ENCODE measurements at places on chromosomes 4 and X.

GRCh38 chr4:109548655-109549054 is 11.4 kb upstream of the MCUB start:
- peak; percentile 18 for DNase-seq

GRCh38 chrX:79482686-79483085 is 115.6 kb upstream of the ITM2A start:
- DNase-seq: no peak

DNA sequence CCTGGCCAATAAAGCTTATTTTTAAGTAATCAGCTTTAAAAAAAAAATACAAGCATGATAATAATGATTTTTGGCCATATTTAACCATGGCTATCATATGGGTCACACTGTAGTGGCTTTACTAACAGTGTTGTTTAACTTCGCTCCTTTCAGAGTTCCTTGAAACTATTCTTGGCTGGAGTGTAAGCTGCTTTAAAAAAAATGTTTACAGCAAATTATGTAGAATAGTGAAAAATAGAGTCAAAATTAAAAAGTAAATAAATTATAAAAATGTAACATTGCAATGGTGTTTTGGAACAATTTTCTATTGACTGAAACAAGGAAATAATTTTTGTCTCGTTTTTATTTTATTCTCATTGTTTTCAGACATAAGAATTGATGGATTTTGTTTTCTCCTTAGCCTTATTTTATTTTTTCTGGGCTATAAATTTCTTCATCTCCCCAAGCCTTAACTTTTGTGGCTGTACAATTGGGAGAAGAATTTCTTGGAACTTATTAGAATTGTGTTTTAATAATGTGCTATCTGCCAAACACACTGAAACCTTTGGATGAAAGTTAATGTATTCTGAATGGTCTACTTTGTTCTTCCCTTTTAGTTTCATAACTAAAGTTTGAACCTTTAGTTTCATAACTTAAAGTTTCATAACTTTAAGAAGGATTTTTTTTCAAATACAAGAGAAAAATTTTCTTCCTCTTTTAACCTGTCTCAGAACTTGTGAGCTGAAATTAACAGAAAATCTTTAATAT is 182.0 kb downstream of the ARHGAP24 start:
- no peak for DNase-seq

- no peak for DNase-seq
Observed at GRCh38 chr4:28101583-28101982, 1240.9 kb downstream of the STIM2 start.

DNA sequence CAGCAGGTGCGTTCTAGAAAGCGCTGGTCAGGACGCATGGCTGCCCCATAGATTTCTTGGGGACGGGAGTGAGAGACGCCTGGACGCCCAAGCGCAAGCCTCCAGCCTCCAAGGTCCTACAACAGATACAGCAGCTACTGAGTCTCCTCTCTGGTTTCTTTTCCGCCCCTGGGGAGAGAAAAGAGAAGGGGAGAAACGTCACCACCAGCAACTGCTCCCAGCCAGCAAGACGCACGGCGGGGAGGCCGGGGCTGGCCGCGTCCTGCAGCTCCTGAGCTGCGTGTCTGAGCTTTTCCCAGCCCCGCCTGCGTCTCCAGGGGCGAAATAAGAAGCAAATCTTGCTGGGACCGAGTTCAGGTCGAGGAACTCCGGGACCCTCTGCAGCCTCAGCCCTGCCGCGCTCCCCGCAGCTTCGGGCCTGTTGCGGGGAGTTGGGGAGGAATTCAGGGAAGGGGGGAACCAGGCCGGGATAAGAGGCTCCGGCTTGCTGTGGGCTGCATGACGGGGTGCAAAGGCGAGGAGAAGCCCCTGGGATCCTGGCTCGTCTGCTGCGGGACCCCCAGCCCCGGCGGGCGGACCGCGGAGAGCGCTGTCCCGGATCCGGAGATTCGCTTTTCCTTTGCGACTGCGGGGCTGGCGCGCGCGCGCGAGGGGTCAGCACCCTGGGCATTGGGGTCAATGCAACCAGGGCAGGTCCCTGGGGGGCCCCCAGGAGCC is 6.8 kb upstream of the SHOX start:
- no peak for DNase-seq

GRCh38 chrX:96752781-96753180 is 68.1 kb downstream of the DIAPH2 start:
- no peak for DNase-seq

- no peak for DNase-seq
Observed at GRCh38 chrX:68533656-68534055, 34.8 kb downstream of the YIPF6 start.

DNA sequence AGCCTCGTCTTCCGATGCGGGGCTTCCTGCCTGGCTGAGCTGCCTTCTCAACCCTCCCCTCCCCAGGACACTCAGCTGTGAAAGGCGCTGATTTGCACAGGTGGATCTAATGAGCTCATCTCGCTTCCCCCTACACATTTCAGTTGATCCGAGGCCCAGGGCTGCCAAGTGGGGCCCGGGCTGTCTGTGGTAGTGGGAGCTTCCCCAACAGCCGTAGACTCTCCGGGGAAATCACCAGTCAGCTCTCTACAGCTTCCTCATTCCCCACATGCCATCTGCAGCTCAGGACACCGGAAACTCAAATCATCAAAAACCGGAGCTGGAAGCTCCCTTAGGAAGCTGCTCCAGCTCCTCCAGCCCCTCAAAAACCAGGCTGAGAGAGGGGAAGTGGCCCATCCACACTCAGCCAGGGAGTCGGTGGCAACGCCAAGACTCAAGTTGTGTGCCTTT is 56.2 kb downstream of the SMIM20 start:
- no peak for DNase-seq

DNA sequence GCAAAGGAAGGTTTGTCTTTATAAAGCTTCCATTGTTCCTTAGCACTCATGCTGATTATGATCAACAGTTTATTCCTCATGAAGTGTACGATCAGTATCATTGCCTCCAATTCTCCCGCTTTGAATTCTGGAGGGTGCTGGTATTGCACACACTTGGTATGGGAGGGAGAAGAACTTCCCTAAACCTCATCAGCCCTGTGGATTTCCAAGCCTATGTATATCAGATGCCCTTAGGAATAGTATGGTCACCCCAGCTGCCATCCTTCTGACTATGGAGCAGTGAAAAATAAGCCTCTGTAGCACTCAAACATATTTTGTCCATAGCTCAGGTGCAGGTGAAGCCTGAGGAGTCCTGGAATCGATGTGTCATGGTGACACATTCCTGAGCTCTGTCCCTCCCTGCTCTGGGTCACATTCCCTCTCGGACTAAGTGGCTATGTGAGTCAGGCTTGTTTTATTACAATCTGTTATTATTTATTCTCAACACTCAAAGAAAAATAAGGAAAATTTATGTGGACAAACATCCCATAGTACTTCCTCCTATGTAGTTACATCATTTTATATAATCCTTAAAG is 2.0 kb upstream of the ZDHHC9 start:
- no peak for DNase-seq

- DNase-seq: no peak
Observed at GRCh38 chrX:132615391-132616131, 126.7 kb upstream of the MBNL3 start.

DNA sequence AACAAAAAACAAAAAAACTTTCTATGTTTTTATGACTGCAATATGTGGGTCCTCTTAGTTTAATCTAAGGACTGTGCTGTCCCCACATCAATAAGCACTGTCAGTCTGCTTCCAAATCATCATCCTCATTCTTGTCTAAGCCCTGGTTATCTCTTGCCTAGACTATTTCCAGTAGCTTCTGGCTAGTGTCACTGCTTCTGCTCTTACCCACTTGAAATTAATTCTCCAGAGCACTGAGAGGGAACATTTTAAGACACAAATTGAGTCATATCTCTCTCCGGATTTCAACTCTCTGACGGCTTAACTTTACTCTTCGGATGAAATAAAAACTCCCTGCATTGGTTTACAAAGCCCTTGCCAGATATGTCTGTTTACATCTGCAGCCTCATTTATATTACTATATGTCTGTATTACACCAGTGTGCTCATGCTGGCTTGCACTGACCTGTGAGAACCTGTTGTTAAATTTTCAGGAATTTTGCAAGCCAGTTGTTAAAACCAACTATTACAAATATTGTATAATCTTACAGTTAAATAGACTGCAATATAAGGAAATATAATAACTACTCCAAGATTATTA is 345.9 kb downstream of the ADGRL3 start:
- DNase-seq: no peak

GRCh38 chrX:10167573-10167972 is 10.8 kb downstream of the CLCN4 start:
- DNase-seq: no peak

DNA sequence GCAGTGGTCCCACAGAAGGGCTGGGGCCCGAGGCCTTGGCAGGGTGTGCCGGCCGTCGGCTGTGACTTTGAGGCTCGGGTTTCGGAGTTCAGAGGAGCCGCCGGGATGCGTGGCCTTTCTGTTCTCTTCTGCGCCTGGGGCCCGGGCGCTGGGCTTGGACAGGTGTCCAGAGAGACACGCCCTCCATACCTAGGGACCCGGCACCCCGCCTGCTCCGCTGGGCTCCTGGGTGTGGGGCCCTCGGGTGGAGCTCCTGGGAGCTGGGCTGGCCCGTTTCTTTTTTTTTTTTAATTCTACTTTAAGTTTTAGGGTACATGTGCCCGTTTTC is 11.3 kb downstream of the FGFRL1 start:
- no peak for DNase-seq

DNA sequence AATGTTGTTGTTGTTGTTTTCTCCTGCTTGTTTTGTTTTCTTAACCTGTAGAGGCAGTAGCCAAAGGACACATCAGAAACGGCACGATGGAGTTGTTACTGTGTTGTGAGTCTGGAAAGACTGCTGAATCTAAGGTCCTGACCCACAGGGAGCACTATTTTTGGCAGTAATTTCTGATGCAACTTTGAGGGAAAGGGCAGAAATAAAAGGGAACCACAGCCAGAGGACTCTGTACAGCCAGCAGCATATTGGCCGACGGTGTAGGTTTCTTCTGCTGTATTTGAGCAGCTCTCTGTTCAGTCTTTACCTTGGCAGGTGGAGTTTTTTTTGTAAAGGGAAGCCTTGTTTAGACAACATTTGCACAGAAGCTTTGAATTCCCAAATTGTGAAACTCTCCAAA is 203.0 kb upstream of the GPR101 start:
- DNase-seq: no peak
